ENCODE measurements at places on chromosomes 12 and 14.
A peak's percentile ranks its signal among the peaks of the same experiment; 100 is the strongest.

GRCh38 chr12:121795034-121795968 is 1.8 kb upstream of the RHOF start:
- peak; percentile 72 for DNase-seq

- DNase-seq: no peak
These were observed 145.7 kb downstream of the C12orf42 start for GRCh38 chr12:103350116-103350515.

DNA sequence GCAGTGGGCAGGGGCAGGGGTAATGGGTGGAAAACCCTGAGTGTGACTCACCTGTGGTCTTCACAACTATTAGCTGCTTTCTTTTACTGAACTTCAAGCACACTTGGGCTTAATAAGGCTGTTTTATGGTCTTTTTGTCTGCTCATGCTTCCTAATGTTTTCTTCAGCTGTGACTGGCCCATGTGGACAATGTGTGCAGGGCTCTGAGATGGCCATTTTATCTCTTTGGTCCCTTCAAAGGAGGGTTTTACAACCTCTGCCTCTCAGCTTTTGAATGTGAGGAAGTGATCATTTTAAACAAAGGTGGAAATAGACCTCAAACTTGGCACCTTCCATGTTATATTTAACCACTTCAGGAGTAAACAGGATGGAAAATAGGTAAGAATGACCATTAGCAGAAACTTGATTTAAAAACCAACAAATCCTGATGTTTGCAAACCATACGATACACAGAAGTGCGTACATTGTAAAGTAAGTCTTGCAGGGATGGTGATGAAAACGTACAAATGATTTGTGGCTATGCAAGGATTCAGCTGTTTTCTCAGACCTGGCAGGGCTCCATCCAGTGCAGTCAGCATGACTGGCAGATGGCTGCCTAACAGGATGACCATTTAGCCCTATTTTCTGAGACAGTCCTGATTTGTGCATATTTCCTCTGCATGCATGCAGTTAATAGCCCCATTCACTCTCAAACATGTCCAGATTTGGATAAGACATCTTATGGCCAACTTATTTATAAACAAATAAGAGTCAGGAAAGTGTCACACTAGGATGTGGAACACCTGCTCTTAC is 103.2 kb downstream of the SLC38A4 start:
- DNase-seq: no peak

DNA sequence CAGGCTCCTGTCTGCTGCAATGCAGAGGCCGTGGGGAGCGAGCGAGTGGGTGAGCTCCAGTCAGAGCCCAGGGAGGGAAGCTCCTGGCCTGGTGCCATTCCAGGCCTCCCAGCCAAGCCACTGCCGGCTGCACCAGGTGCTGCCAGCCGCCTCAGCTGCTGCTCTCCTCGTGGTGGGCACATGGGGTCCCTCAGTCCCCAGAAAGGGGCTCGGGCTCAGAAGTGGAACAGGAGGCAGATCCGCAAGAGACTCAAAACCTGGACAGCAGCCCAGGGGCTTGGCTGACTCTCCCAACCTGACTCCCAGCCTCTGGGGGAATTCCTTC is 2.4 kb downstream of the ABCB9 start:
- no peak for DNase-seq

GRCh38 chr12:1792406-1792805 is 28.0 kb upstream of the LRTM2 start:
- no peak for DNase-seq

All from stimulated activated naive B cell treated with anti-CD40 and anti-IgM and Interleukin-4, amounts not matched to agents 10 μg/mL and 1 μg/mL and 100 μg/mL, for 72 hours (primary cell).